ENCODE measurements at places on chromosomes 12 and 14. TPM values are rescaled to one million over a fixed set of nuclear protein-coding genes. Genes with fewer than 3 reads are reported as not detected.

AVPR1A gene
- total RNA-seq, result 0.24 TPM

WNT1 gene
- total RNA-seq, result not detected

POTEG gene
- not detected for total RNA-seq

C12orf56 gene
- not detected for total RNA-seq

DCN gene
- 41.2 TPM for total RNA-seq

ACOT4 gene
- 2.7 TPM for total RNA-seq

PDE3A gene
- 5.0 TPM for total RNA-seq

SMAGP gene
- total RNA-seq, result 1.7 TPM

ZCRB1 gene
- total RNA-seq, result 57.0 TPM

POTEM gene
- not detected for total RNA-seq

FAIM2 gene
- 925 TPM for total RNA-seq

RHOF gene
- total RNA-seq, result 24.7 TPM
